Islet precursor cell (in vitro differentiated cells): ENCODE measurements at places on chromosomes 6 and 20.

DNA sequence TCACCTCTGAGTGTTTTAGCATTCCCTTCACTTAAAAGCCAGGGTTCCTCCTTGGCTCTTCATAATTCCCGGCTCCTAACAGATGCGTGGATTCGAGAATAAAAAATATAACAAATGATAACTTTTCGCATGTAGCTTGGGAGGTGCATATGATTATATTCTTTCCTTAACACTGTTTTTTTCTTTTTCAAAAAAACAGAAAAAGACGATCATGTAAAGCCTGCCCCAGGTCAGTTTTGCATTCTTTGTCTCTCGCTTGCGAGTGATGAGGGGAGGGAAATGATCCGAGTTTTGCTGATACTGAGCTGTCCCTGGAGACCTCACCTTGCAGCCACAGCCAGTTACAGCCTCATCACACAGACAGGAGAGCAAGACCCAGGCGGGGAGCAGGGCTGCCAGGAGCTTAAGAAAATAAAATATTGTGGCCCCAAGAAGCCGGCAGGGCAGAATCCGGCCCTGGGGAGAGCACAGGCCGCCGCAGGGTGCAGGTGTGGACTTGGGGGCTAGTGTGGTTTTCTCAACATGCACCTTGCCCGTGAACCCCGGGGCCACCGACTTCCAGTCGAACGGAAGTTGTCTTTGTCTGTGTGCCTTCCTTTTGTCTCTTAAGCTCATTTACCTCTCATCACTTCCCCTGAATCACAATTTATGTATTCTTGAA, 301.8 kb downstream of the TAF4 start:
- no peak for DNase-seq

DNA sequence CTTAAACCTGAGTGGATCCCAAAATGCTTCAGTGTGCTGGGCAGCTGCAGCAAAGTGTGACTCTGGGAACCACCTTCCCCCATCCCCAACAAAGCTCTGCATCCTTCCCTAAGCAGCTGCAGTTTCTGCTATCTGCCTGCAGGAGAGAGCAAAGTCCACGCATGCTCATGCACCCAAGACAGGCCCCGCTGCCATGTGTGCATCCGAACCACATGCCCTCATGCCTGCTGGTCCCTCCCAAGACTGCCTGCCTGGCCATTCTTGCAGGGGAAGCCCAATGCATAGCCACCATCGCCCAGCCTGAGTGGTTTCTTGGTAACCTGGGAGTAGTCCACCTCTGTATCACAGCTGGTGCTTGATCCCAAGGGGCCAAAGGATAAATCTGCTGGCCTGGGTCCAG, 94.3 kb upstream of the OLIG3 start:
- no peak for DNase-seq

DNA sequence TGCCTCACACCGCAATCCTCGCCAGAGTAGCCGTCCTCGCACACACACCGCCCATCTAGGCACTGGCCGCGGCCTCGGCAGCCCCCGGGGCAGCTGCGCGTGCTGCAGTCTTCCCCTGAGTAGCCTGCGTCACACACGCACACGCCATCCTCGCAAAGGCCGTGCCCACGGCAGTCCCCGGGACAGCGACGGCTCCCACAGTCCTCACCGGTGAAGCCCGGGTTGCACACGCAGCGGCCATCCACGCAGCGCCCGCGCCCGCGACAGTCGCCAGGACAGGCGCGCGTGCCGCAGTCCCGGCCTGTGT, 13.1 kb downstream of the TNXB start:
- DNase-seq, result no peak

DNA sequence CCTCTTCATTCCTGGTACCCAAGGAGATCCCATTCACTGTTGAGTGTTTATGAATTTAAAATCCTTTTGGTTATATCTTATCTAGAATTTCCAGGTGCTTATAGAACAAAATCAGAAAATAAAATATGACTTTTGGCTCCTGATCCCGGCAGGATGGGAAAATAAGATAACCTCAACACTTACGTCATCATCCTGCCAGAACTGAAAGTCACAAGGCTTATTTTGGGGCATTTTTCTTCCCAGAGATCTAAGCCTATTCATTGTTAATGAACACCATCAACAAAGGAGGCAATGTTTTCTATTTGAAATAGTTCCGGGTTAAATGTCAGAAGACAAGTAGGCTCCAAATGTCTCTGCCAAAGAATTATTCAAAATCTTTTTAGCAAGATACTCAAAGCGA, 580.6 kb downstream of the TFAP2A start:
- no peak for DNase-seq

GRCh38 chr6:50277774-50278173, 228.0 kb upstream of the DEFB112 start:
- no peak for DNase-seq

DNA sequence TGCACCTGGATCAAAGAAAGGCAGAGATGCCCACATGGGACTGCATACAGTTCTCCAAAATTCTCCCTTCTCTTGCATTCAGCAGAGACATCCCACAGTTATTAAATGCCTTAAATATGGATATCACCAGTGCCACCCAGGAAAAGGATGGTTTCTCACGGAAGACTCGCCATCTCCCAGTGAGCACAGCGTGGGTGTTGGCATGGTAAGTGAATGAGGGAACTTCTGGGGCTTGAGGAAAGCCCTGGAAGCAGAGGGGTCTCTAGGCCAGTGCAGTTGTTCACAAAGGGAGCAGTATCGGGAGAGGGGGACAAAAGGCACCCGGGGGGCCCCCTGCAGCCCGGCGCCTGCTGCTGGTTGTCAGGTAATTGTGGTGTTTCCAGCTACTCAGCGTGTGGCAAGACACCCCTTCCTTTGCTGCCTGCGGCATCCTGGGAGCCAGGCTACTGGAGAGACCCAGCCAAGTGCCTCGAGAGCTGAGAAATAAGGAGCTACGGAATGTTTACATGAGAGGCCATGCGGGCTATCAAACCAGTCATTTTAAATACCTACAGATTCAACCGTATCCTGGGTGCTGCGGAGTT, 125.4 kb downstream of the PXDC1 start:
- DNase-seq, result peak; percentile 41

DNA sequence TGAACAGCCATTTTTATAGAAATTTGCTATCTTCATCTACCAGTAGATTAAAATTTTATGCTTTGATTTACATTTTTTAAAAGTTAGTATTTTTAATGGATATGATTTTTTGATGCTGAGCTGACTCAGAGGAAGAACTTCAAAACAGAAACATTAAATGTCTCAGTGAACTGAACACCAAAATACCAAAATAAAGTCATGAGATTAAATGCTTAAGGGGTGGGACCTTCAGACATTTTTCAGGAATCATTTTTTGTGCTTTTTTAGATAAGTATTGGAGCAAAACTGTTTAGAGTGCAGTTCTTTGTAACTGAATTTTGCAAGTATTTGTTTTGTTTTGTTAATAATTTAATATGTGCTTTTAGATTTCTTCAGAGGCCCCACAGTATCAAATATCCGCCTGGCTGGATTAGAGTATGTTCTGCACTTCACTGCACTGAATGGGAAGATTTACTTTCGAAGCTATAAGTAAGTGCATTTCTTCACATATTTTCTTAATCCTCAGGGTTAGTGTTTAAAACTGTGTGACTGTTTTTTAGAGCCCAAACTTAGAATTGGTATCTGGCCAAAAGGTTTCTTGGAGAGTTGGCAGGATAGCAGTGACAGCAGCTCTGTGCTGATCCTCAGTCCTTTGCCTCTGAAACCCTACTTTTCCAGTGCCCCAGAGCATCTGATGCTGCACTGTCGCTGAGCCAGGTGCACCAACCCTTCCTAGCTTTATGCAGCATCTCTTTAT, 33.7 kb downstream of the RPF2 start:
- DNase-seq, result no peak

DNA sequence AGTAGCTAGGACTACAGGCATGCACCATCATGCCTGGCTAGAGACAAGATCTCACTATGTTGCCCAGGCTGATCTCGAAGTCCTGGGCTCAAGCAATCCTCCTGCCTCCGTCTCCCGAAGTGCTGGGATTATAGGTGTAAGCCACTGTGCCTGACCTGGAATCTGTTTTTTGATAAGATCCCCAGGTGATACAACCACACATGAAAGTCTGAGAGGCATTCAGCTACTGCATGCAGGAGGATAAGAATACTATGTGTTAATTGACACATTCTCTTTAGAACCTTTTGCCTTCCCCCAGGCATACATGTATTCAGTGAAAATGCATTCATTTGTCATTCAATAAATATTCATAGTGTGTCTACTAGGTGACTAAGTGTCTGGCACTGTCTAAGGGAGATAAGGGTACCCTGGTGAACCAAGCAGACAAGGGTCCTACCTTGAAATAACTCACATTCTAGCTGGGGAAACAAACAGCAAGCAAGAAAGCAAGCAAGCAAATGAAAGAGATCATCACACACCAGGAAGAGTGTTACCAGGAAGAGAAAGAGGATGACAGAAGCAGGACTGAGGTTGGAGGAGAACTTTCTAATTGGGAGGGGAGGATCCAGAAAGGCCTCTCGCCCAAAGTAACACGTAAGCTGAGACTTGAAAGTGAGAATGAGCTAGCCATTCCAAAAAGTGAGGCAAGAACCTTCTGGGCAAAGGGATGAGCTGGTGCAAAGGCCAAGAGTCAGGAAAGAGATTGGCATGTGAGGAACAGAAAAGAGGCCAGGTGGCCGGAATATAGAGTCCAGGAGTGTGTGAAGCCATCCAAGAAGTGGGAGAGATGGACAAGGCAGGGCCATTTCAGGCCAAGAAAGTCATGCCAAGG, 6.5 kb downstream of the GFOD1 start:
- DNase-seq, result no peak

GRCh38 chr6:35496841-35497570, at the start of gene TEAD3:
Gene TEAD3, minus strand, starts transcription at chr6:35497079.
- DNase-seq, result peak; percentile 95

DNA sequence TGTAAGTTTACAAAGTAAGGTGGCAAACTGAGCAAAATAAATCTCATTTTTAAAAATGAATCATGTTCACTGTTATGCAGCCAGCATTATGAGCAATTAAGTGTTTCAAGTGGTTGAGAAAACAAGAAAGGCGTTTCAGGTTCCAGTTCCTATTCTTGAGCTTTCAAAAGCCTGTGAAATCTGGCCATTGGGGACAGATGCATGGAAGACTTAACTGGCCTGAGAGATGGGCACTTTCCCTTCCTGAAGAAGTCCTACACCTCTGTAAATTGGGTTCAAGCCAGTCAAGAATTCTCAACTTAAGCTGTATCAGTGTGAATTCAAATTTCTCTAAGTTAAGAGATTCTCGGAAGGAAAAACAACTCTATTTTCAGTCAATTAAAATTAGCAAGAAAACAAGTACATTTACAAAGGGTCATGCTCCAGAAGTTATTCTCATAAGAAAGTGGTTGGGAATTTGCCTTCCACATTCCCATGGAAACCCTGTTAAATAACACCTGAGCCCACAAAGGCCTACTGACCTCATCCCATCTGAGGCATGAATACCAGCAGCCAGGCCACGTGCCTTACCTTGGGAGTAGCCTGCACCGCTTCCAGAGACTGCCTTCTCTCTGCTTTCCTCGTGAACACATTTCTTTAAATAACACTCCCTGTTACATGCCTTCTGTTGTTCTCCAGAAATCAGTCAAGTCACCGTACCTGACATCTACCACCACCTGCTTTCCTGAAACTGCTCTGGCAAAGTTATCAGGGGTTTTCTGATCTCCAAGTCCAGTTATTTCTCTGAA, 19.4 kb downstream of the MAP3K5 start:
- DNase-seq, result peak; percentile 67

DNA sequence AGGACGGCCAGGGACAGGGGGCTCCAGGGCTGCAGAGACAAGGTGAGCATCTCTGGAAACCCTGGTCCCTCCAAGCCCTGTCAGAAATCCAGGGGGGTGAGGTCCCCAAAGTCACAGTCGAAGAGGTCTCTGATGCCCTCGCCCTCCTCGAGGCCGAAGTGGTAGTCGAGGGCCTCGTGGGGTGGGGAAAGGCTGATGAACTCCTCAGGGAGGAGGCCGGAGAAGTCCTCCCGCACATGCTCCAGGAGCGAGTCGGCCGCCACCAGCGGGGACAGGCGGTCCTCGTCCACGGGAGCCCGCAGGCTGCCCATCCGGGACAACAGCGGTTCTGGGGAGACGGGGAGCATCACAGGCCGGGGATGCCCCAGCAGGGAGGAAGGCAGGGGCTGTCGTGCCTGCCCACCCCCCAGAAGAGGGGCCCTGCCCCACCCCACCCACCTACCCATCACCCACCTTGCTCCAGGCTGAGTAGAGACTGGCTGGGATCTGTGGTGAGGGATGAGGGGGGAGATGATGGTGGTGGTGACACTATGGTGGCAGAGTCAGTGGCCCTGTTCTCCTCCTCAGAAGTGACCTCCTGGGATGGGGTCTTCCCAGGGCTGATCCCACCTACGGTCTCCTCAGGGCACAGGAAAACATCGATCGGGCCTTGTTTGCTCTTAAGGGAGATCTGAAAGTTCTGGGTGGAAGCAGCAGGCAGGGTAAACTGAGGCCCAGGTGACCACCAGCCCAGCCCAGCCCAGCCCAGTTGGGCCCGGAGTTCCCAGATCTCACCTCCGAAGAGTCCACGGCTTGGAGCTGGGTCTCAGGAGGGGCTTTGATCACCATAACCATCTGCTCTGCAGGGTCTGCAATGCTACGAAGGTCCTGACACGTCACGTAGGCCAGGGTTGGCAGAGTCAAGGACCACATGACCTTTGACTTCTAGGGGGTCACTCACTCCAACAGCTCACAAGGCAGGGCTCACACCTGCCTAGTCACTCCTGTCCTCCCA, 2.7 kb upstream of the NECAB3 start:
- DNase-seq, result no peak

DNA sequence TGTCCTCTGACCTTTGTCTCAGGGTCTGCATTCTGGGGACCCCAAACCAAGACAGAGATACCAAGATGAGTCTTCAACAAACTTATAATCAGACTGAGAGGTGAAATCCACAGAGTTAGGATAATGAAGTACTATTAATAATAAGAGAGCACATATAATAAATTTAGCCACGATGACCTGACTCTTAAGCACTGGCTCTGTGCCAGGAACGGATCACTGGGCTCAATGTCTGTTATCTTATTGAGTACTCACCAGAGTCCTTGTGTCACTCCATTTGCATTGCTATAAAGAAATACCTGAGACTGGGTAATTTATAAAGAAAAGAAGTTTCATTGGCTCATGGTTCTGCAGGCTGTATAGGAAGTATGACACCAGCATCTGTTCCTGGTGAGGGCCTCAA, 18.9 kb upstream of the ITPR3 start:
- no peak for DNase-seq
